ENCODE measurements at places on chromosomes 7 and 10.

DNA sequence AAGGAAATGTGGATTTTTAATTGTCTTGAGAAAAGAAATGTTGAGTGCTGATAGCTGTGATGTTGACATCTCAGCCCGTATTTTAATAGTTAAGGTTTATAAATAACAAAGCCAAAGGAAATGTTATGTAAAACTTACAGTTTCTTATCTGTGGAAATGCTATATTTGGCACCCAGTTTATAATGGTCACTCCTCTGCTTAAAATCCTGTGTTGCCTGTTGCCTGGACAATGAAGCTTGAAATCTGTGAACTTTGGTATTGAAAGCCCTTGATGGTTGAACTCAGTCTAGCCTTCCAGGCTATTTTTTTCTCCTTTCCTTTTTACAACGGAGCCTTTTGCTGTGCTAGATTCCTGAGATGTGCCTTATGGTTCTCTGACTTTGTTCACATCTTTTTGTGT is 46.5 kb downstream of the MCU start:
- DNase-seq = peak; percentile 16

GRCh38 chr10:48306870-48307710 is 613 bp downstream of the MAPK8 start:
- no peak for DNase-seq

DNA sequence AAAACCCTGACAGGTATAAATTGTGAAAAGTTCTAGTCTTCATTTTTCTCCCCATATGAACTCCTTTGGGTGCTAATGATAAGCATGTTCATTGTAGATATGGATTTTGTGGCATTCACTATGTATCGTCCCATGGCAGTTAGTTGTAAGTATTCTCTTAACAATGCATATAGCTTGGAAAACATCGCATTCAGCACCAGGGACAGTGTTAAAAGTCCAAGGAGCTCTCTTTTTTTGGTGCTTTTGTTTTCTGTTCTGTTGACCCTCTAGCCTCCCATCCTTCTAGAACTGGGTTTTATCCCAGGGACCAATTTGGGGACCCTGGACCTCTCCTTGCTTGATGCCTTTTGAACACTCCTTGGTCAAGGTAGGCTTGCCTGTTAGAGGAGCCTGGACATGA is 37.7 kb downstream of the INSYN2A start:
- no peak for DNase-seq

DNA sequence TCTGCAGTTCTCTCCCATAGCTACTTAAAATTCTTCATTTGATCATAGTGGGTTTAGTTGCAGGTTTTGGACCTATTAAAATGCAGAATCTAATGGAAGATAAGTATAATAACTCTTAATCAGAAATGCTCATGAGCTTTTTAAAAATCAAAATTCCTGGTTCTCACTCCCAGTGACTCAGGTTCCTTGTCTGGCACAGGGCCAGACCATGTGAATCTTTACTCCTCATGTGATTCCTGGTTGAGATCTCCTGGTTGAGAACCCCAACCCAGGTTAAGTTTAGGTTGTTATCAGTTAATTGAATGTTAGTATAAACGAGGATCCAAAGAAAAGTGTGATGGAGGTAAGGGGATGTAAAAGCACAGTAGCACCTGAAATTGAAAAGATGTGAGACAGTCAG is 17.5 kb upstream of the TRUB1 start:
- peak; percentile 50 for DNase-seq

GRCh38 chr10:124677749-124678556 is 66.2 kb downstream of the FAM53B start:
- no peak for DNase-seq

GRCh38 chr10:110488332-110488681 is 9.4 kb upstream of the DUSP5 start:
- DNase-seq = no peak

GRCh38 chr7:39259391-39260003 is 281.8 kb downstream of the POU6F2 start:
- DNase-seq = no peak

Data from renal cortical epithelial cell (primary cell).